ENCODE measurements at places on chromosomes 11 and 22. TPM values are rescaled to one million over a fixed set of nuclear protein-coding genes. Genes with fewer than 3 reads are reported as not detected.

The ACRV1 gene
- not detected for total RNA-seq

The ATP5MG gene
- total RNA-seq, result 121 TPM

The SYT13 gene
- not detected for total RNA-seq

The CALCA gene
- total RNA-seq, result not detected

The RIC3 gene
- 0.68 TPM for total RNA-seq

The C11orf65 gene
- total RNA-seq, result 2.1 TPM

The SMTNL1 gene
- total RNA-seq, result not detected
